Natural killer cell treated with Interleukin-12 subunit alpha and Interleukin-12 subunit beta and Interleukin-15 and Interleukin-18, amount 100 ng/mL, for 72 hours (primary cell): ENCODE measurements at places on chromosomes 3 and 15. TPM values are rescaled to one million over a fixed set of nuclear protein-coding genes. Genes with fewer than 3 reads are reported as not detected.

ISG20 gene
- total RNA-seq = 30.2 TPM

UBE3A gene
- total RNA-seq = 122 TPM

- no peak overlapping the region for H3K4me3 ChIP-seq
- no peaks in the 10 kb centered on the region for H3K27me3 ChIP-seq
- DNase-seq = no peak
- peaks cover 12% of the 10 kb centered on the region for H3K36me3 ChIP-seq
- H3K27ac ChIP-seq = no peak overlapping the region
These were observed 636.8 kb upstream of the KCNMB2 start for GRCh38 chr3:177899275-177900067.

GRCh38 chr3:104952146-104952972 lies 414.4 kb upstream of the ALCAM start:
- no peaks in the 10 kb centered on the region for H3K4me1 ChIP-seq
- H3K27ac ChIP-seq = no peak overlapping the region
- H3K4me3 ChIP-seq = no peak overlapping the region
- H3K36me3 ChIP-seq = no peaks in the 10 kb centered on the region

LOXL1 gene
- 4.3 TPM for total RNA-seq
